ENCODE measurements at places on chromosomes 12 and 14.
A peak's percentile ranks its signal among the peaks of the same experiment; 100 is the strongest.

- H3K36me3 ChIP-seq = no peaks in the 10 kb centered on the region
- no peaks in the 10 kb centered on the region for H3K27me3 ChIP-seq
- H3K27ac ChIP-seq = no peak overlapping the region
Observed at GRCh38 chr12:108667349-108667748, 33.7 kb upstream of the SELPLG start.

DNA sequence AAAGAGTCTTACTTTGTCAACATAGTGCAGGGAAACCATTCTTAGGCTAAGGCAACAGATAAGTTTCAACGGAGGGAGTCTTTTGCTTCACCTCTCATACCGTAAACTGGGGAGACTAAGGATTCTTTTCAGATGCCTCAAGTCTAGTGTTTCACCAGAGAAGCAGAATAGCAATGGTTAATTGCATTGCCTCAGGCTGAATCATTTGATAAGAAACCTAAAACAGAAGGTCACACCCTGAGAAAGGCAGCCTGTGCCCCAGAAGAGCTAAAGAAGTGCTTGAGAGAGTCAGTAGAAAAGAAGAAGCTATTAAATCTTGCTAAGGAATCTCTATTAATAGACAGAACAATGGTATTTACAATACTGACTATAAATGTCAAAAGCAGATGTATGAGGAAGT, 21.8 kb upstream of the ATXN7L3B start:
- H3K4me1 ChIP-seq = no peaks in the 10 kb centered on the region
- DNase-seq = no peak
- no peak overlapping the region for H3K27ac ChIP-seq

- H3K36me3 ChIP-seq = no peaks in the 10 kb centered on the region
Observed at GRCh38 chr12:132296063-132296462, 33.3 kb downstream of the GALNT9 start.

DNA sequence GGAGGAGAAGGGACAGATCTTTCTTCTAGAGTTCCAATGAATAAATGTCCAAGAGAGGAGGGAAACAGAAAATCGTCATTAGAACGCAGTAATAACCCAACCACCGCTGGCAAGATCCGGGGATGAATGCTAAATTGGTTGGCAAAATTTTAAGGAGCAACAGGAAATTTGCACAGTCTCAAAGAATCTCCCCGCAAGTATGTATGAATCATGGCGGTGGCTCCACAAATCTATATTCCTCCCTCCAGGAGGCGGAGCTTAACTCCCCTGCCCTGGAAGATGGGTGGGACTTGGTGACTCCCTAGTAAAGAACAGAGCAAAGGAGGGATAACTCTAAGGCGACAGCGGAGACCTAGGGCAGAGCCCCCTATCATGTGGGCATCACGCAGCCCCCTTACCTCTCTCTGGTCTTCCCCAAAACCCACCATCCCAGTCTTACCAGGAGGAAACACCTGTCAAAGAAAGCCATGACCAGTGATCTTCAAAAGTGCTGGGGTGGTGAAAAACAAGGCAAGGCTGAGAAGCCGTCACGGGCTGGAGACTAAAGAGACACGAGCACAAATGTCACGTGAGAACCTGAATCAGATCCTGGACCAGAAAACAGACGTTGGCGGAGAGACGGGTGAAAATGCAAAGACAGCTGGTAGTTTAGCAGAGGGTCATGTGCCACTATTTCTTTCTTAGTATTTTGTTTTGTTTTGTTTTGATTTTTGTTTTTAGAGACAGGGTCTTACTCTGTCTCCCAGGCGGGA, 125.8 kb downstream of the NCOR2 start:
- peak; percentile 83 for DNase-seq
- peak overlapping the region; percentile 5 for H3K4me3 ChIP-seq
- H3K4me1 ChIP-seq = peaks cover 27% of the 10 kb centered on the region
- peak overlapping the region; percentile 89 for H3K27ac ChIP-seq

GRCh38 chr12:89252284-89252683, 100.0 kb downstream of the DUSP6 start:
- H3K27ac ChIP-seq = no peak overlapping the region
- no peak for DNase-seq
- no peaks in the 10 kb centered on the region for H3K36me3 ChIP-seq

DNA sequence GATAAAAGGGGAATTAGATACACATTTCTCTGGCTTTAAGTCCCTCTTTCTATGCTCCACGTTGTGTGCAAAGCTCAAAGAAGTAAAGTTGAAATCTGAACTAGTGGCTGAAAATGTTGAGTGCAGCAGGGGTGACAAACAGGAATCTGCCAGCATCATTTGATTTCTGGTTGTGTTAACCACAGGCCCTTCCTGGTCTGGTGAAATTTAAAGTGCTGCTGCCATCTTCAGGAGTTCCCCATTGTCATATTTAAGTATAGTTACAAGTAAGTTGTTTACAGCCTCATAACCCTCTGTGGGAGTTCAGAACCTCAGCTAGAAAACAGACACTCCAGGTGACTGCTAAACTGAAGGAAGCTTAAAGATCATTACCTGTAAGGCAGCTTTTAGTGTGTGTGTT, 90.9 kb upstream of the CCDC196 start:
- no peak overlapping the region for H3K27ac ChIP-seq
- H3K27me3 ChIP-seq = no peaks in the 10 kb centered on the region
- no peaks in the 10 kb centered on the region for H3K4me1 ChIP-seq
- H3K36me3 ChIP-seq = no peaks in the 10 kb centered on the region
- no peak for DNase-seq

GRCh38 chr12:97940629-97941028, 478.0 kb downstream of the RMST start:
- no peaks in the 10 kb centered on the region for H3K27me3 ChIP-seq
- no peak overlapping the region for H3K4me3 ChIP-seq
- no peaks in the 10 kb centered on the region for H3K36me3 ChIP-seq
- no peak for DNase-seq
- no peak overlapping the region for H3K27ac ChIP-seq

- H3K4me3 ChIP-seq = no peak overlapping the region
- no peaks in the 10 kb centered on the region for H3K27me3 ChIP-seq
- H3K36me3 ChIP-seq = no peaks in the 10 kb centered on the region
- peaks cover 35% of the 10 kb centered on the region for H3K4me1 ChIP-seq
Observed at GRCh38 chr12:77946541-77947061, 115.9 kb downstream of the NAV3 start.

- DNase-seq = peak; percentile 60
- peaks cover 21% of the 10 kb centered on the region for H3K4me1 ChIP-seq
- H3K27ac ChIP-seq = peak overlapping the region; percentile 95
- H3K4me3 ChIP-seq = no peak overlapping the region
- H3K36me3 ChIP-seq = no peaks in the 10 kb centered on the region
Observed at GRCh38 chr14:31926123-31926522, 151.0 kb upstream of the ARHGAP5 start.

DNA sequence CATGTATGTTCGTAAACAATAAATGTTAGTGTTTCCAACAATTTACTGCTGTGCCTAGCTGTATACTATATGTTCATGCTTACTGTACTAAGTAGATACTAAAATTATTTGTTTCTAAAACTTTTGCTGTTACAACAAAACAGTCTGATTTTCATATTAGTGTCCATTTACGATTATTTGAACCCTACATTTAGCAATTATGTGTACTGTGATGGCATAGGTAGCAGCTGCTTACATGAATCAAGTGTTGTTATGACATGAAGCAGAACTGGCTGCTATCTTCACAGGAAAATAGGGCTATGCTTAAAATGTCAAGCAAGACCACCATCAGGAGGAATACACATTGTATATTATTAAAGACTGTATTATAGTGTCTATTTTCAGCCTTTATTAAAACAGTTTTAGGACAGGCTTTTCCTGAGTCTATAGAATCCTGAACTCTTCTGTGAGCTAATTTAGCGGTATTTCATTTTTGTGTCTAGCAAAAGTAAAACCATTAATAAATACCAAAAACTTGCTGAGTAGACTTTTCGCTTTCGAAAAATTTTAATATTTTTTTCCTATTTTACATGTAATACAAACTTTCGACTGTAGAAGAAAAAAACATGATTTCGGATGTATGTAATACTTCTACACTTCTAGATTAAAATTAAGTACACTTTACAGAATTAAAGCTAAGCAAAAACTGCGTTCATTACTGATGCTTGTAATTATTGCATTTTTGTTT, 1.1 kb upstream of the WDR89 start:
- H3K4me1 ChIP-seq = peaks cover 4% of the 10 kb centered on the region
- H3K27me3 ChIP-seq = no peaks in the 10 kb centered on the region
- H3K36me3 ChIP-seq = no peaks in the 10 kb centered on the region
- H3K27ac ChIP-seq = peak overlapping the region; percentile 80
- H3K4me3 ChIP-seq = peak overlapping the region; percentile 4
- DNase-seq = no peak

DNA sequence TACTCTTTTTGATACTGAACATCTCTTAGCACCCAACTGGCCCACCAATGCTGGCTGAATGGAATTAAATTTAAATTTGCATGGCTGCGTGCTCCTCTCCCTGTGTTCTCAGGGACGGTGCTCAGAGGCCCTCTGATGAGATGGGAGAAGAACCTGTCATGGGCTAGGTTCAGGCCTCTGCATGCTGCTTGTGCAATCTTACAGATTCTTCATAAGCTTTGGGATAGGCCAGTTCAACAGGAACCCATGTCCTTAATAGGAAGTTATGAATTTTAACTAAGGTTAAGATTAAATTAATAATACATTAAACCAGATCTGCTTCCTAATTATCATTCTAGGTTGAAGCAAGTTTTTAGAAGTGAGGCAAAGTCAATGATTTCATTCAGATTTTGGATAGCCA, 119.7 kb upstream of the LRIG3 start:
- no peaks in the 10 kb centered on the region for H3K27me3 ChIP-seq
- no peak for DNase-seq
- H3K27ac ChIP-seq = peak overlapping the region; percentile 81
- no peak overlapping the region for H3K4me3 ChIP-seq

DNA sequence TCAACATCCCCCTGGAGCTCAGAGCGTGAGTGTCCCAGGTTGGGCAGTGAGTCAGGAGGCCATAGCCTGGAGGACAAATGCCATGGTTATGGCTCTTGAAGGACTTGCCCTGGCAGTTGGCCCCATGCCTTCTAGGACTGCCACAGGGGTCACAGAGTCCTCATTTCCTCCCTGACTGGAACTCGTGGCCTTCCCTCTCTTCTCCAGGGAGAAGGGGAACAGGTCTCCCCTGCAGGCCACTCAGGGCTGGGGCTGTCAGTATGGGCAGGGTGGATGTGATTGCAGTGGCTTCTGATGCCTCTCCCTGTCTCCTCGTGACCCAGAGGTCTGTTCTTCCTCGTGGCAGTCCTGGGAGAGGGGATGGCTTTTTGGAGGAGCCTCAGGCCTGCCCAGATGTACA, 70.7 kb downstream of the ADCK1 start:
- H3K27me3 ChIP-seq = no peaks in the 10 kb centered on the region
- DNase-seq = no peak
- H3K36me3 ChIP-seq = no peaks in the 10 kb centered on the region
- H3K4me1 ChIP-seq = no peaks in the 10 kb centered on the region
- H3K4me3 ChIP-seq = no peak overlapping the region

- no peak for DNase-seq
- peaks cover 17% of the 10 kb centered on the region for H3K4me1 ChIP-seq
- H3K27me3 ChIP-seq = no peaks in the 10 kb centered on the region
- no peak overlapping the region for H3K27ac ChIP-seq
- H3K36me3 ChIP-seq = no peaks in the 10 kb centered on the region
Observed at GRCh38 chr12:25929142-25929541, 29.3 kb upstream of the RASSF8 start.

- H3K36me3 ChIP-seq = no peaks in the 10 kb centered on the region
- peak; percentile 57 for DNase-seq
- no peak overlapping the region for H3K4me3 ChIP-seq
- H3K27me3 ChIP-seq = no peaks in the 10 kb centered on the region
- H3K27ac ChIP-seq = no peak overlapping the region
Observed at GRCh38 chr14:51318813-51319597, 79.0 kb downstream of the TMX1 start.

DNA sequence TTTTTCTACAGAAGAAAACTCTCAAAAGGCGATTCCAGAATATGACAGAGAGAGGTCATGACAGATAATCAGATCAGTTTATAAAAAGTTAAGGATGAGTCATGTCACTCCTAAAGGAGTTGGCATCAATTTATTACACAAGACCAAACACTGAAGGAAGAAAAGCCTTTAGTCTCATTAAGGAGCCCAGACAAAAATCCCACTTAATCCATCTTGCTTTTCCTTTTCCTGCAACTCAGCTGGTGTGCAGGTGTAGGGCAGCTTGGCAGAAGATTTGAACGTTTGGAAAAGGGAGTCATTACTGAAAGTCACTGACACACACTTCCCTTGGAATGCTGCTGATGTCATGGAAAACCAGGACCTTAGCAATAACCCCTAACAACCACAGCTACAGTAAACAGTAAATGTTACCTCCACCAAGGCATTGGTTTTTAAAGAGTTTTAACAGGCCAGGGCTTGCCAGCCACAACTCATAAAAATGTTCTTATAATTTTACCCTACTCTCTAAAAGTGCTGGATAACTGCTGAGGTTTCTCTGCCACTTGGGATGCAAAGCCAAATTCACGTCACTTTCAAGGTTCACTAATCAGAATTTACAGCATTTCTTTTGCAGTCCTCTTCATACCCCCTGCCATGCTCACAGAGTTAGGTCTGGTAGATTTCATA, 320.6 kb downstream of the RAD51B start:
- peak; percentile 86 for DNase-seq
- no peaks in the 10 kb centered on the region for H3K36me3 ChIP-seq
- peak overlapping the region; percentile 19 for H3K27ac ChIP-seq
- no peaks in the 10 kb centered on the region for H3K27me3 ChIP-seq
- no peak overlapping the region for H3K4me3 ChIP-seq

DNA sequence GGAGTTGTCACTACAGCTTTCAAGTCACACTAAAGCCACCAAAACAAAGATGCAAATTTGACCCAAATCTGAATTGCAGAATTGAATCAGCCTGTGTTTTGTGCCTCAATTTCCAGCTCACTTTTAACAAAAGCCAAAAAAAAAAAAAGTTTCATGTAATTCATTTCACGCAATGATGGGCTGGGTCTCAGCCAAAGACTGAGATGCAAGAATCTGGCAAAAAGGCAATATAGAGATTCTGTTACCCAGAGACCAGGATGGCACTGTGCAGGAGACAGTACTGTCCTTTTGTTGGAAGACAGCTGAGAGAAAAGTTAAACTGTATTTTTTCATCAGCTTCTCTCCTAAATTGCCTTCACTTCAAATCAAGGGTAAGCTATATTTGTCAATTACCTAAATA, 205.7 kb upstream of the NPAS3 start:
- H3K27ac ChIP-seq = no peak overlapping the region
- H3K27me3 ChIP-seq = no peaks in the 10 kb centered on the region
- H3K36me3 ChIP-seq = no peaks in the 10 kb centered on the region
- DNase-seq = no peak

DNA sequence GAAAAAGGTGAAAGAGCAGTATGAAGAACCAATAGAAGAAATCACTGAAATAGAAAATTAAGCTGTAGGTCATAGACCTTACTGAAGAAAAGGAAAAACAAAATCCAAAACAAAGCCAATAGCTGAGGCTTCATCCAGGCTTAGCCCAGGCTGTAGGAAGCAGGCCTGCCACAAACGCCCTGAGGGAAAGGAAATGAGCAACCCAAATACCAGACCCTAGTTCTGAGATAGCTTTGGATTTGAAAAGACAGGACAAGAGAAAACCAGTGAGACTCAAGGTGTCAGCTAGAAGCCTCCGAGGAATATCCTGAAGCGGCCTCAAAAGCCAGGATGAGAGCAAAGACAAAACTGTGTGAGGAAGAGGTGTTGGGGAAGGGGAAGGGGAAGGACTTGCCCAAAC, 79.2 kb downstream of the FERMT2 start:
- H3K4me1 ChIP-seq = no peaks in the 10 kb centered on the region
- no peak overlapping the region for H3K4me3 ChIP-seq
- no peaks in the 10 kb centered on the region for H3K27me3 ChIP-seq
- DNase-seq = no peak
- peaks cover 29% of the 10 kb centered on the region for H3K36me3 ChIP-seq

All from endothelial cell of umbilical vein (primary cell).